ENCODE measurements at places on chromosomes 1 and 21.

GRCh38 chr1:172398970-172399755 is 21.3 kb upstream of the C1orf105 start:
- DNase-seq = peak; percentile 95

GRCh38 chr1:65113298-65113697 is 34.7 kb upstream of the AK4 start:
- no peak for DNase-seq

GRCh38 chr1:109912873-109913272 is 2.2 kb downstream of the CSF1 start:
- DNase-seq = no peak

GRCh38 chr1:230701895-230702768 is 11.8 kb downstream of the AGT start:
- DNase-seq = no peak

- DNase-seq = no peak
These were observed 444.4 kb downstream of the LTN1 start for GRCh38 chr21:28548291-28548690.
